Tibial nerve (tissue), 4 donors: ENCODE measurements at places on chromosomes 7 and 10.

DNA sequence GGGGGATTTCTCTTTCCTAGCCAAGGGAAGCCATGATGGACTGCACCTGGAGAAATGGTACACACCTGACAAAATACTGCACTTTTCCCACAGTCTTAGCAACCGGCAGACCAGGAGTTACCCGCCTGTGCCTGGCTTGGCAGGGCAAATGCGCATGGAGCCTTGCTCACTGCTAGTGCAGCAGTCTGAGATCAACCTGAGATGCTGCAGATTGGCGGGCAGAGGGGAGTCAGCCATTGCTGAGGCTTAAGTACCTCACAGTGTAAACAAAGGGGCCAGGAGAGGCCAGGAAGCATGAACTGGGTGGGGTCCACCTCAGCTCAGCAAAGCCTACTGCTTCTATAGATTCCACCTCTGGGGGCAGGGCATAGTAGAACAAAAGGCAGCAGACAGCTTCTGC, 49.4 kb downstream of the OR13A1 start:
- H3K4me1 ChIP-seq = no peaks in the 10 kb centered on the region
- DNase-seq = no peak
- H3K36me3 ChIP-seq = no peaks in the 10 kb centered on the region
- H3K4me3 ChIP-seq = no peak overlapping the region
- H3K27ac ChIP-seq = no peak overlapping the region

DNA sequence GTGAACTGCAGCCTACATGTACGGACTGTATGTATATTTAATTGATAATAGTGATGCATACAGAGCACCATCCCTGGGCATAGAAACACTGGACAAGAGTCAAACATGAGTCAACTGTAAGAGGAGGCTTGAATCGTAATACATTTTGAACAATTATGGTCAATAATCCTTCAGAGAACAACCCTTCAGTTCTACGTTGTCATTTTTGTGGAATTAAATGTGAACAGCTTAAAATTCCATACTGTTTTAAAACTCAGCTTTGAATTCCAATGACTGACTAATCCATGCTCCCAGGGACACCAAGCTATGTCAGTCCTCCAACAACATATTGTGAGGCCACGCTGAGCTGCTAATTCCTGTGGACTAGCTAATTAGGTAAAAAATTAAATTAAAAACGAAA, 41.5 kb upstream of the KMT2E start:
- H3K4me3 ChIP-seq = no peak overlapping the region
- H3K36me3 ChIP-seq = no peaks in the 10 kb centered on the region
- no peaks in the 10 kb centered on the region for H3K4me1 ChIP-seq
- no peaks in the 10 kb centered on the region for H3K27me3 ChIP-seq

- peaks cover 78% of the 10 kb centered on the region for H3K4me1 ChIP-seq
- no peaks in the 10 kb centered on the region for H3K27me3 ChIP-seq
- H3K27ac ChIP-seq = peak overlapping the region; percentile 33
- H3K4me3 ChIP-seq = no peak overlapping the region
- no peaks in the 10 kb centered on the region for H3K36me3 ChIP-seq
These were observed 100.7 kb upstream of the AFAP1L2 start for GRCh38 chr10:114504769-114505579.

DNA sequence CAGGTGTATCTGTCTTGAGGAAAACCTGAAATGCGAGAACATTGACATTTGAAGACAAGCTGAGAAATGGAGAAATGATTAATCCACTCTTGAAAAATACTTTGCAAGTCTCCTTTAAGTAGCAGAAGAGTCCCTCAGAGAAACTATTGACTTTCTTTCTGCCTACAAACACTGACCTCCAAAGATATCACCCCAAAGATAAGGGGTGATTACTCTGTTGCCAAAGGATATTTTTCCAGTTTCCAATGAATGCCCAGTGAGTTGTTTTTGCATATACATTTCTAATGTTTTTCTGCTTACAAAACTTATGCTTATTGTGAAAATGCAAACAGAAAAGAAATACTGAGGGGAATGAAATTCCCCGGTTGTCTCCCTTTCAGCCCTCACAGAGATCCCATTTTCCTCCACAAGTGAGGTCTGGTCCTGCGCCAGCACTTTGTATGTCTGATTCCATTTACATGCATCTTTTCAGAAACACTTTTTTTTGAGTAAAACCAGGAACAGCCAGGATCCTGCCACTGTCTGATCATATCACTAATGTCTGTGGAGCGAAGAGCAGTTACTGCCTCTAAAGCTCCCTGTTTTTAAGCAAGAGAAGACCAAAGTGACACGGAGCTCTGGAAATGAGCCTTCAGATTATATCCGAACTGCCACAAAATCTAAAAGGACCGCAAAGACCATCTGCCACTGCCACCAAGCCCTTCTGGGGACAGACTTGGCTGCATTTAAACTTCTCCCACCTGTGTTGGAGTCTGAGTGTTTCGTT, 82.9 kb upstream of the PDCD4 start:
- DNase-seq = no peak
- no peak overlapping the region for H3K4me3 ChIP-seq
- H3K36me3 ChIP-seq = no peaks in the 10 kb centered on the region
- H3K27ac ChIP-seq = no peak overlapping the region
- no peaks in the 10 kb centered on the region for H3K27me3 ChIP-seq

DNA sequence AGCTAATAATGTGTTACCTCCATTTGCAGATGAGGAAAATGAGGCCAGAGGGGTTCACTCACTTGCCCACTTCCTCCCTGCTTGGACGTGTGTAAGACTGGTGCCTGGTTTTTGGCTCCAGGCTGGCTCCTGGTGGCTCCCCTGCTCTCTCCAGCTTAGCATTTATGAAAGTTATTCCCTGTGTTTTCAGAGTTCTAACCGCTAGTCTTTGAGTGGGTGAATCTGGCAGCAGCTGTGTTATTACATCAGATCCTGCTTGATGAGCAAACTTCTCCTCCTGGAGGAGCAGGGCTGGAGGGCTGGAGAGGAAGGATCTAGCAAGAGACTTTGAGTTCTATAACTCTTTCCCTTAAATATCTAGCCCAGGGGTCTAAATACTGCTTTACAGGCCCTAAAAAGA, 80.9 kb upstream of the AGBL3 start:
- H3K27me3 ChIP-seq = no peaks in the 10 kb centered on the region
- no peak overlapping the region for H3K4me3 ChIP-seq
- peak; percentile 36 for DNase-seq
- H3K36me3 ChIP-seq = no peaks in the 10 kb centered on the region
- H3K27ac ChIP-seq = no peak overlapping the region
- H3K4me1 ChIP-seq = no peaks in the 10 kb centered on the region

DNA sequence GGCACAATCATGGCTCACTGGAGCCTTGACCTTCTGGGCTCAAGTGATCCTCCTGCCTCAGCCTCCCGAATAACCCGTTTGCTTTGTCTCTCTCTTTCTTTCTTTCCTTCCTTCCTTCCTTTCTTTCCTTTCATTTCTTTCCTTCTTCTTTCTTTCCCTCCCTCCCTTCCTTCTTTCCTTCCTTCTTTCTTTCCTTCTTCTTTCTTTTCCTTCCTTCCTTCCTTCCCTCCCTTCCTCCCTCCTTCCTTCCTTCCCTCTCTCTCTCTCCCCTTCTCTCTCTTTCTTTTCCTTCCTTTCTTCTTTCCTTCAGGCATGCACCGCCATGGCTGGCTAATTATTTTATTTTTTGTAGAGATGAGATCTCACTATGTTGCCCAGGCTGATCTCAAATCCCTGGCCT, 57.9 kb upstream of the NPTX2 start:
- no peaks in the 10 kb centered on the region for H3K36me3 ChIP-seq
- H3K27ac ChIP-seq = no peak overlapping the region
- H3K4me3 ChIP-seq = no peak overlapping the region
- DNase-seq = no peak
- no peaks in the 10 kb centered on the region for H3K4me1 ChIP-seq
- H3K27me3 ChIP-seq = no peaks in the 10 kb centered on the region
